H9 (cell line): ENCODE measurements at places on chromosomes 6 and 20. TPM values are rescaled to one million over a fixed set of nuclear protein-coding genes. Genes with fewer than 3 reads are reported as not detected.
A peak's percentile ranks its signal among the peaks of the same experiment; 100 is the strongest.

TUBB2A gene
- total RNA-seq = 258 and 268 TPM in 2 replicates

DNAH8 gene
- total RNA-seq = not detected in 2 replicates

SOX12 gene
- total RNA-seq = 54.4 and 55.1 TPM in 2 replicates

RAET1E gene
- not detected in 2 replicates for total RNA-seq

- H3K27me3 ChIP-seq = no peaks in the 10 kb centered on the region
- no peak for DNase-seq
- peak overlapping the region; percentile 65; the same call in 2 of the 3 replicates for H3K4me3 ChIP-seq
- H3K27ac ChIP-seq = no peak overlapping the region
Measured at GRCh38 chr6:30613251-30614043, 3.6 kb downstream of the PPP1R10 start.

GRCh38 chr6:43831191-43831590 is 61.2 kb downstream of the VEGFA start:
- no peaks in the 10 kb centered on the region for H3K36me3 ChIP-seq
- H3K4me1 ChIP-seq = no peaks in the 10 kb centered on the region
- no peak overlapping the region for H3K4me3 ChIP-seq

DNA sequence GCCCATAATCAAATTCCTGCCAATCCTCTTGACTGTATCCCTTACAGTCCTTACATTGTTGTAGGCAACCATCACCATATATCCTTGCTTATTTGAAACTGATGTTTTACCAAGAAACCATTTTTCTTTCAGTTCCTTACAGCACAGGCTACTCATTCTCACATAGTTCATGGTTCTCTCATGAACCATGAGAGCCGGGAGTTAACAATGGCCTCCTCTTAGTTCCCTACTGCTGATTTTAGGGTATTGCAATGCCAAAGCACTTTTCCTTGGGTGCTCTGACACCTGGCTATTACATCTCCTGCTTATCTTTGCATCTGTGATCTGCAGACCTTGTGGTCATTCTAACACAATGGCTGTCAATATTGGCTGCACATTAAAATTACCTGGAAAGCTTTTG is 133.4 kb downstream of the MYB start:
- H3K4me1 ChIP-seq = no peaks in the 10 kb centered on the region
- no peaks in the 10 kb centered on the region for H3K36me3 ChIP-seq
- DNase-seq = no peak
- no peak overlapping the region for H3K27ac ChIP-seq
- H3K4me3 ChIP-seq = no peak overlapping the region
